Vagina (tissue), 2 donors: ENCODE measurements at places on chromosomes 6 and 20.

DNA sequence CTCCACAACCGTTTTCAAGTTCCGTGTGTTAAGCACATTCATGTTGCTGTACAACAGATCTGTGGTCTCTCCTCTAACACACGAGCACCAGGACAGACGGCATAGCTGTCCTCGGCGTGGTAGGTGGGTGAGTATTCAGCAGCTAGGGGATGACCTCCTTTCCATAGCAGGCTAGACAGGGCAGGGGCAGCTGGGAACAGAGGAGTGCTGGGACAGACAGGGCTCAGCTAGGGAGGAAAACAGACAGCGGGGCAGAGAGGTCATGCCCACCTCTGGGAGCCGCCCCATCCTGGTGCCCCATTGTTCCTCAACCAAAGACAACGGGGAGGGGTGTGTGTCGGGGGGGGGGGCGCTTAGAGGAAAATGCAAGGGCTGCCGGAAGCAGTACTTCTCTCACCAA, 271.5 kb upstream of the FOXQ1 start:
- no peak for DNase-seq

DNA sequence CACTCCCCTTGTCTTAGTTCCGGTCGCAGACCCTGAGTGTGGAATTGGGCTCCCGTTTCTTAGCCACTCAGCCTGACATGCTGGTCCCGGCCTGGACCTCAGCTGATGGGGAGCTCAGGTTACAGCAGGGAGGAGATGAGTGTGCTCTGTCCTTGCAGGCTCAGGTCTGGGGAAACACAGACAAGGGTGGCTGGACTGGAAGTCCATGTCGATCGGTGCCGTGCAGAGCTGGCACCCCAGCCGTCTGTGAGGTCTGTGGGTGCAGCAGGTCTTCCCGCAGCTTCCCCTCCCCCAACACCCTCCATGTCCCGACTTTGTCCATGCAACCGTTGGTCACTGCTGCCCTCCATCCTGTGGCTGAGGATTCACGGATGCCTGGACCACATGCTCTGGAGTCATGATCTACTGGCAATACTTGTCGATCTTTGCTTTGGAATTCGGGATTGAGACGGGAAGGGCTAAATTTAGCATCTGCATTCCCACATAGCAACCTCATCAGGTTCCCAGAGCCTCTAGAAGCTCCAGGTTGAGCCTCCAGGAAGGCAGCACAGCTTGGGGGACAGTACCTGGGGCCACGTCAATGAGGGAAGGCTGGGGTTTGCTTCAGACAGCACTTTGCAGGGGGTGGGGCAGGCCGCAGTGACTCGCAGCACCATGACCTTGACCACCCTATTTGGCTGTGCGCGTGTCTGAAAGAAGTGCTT, 118.8 kb downstream of the PSMB1 start:
- DNase-seq = peak; percentile 69

- no peak for DNase-seq
Measured at GRCh38 chr6:65221153-65221552, 485.9 kb downstream of the EYS start.

GRCh38 chr6:39561536-39562266, 163.5 kb downstream of the KIF6 start:
- no peak for DNase-seq

DNA sequence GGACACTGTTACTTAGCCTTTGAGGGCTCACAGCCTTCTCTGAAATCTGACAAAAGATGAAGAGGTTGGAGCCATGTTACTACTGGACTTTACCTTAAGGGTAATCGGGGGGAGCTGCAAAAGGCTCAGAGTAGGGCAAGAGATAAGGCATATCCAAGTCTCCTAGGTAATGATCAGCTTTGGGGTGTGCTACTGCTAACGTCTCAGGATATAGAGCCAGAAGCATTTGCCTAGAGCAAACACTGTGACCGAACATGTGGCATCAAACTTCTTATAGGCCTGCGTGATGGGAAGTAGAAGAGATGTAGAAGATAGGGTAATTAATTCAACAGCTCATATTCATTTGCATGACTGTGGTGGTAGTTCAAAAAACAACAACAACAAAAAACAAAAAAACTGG, 11.1 kb downstream of the UBE2V1 start:
- DNase-seq = no peak

DNA sequence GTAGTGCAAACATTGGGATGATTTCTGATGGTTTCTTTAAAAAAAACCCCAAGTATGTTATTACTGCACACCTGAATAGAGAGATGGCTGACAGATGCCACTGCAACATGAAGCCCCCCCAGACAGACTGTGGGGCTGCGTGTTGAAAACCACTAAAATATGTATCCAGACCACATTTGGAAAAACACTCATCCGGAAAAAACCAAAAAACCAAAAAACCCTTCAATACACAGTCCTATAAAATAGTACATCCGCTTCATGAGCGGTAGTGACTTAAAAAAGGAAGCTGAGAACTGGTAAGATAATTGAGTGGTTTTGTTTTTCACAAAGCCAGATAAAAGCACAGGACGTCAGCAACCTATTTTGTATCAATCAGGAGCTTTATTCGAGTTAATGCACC, 47.1 kb upstream of the EDN3 start:
- DNase-seq = no peak

DNA sequence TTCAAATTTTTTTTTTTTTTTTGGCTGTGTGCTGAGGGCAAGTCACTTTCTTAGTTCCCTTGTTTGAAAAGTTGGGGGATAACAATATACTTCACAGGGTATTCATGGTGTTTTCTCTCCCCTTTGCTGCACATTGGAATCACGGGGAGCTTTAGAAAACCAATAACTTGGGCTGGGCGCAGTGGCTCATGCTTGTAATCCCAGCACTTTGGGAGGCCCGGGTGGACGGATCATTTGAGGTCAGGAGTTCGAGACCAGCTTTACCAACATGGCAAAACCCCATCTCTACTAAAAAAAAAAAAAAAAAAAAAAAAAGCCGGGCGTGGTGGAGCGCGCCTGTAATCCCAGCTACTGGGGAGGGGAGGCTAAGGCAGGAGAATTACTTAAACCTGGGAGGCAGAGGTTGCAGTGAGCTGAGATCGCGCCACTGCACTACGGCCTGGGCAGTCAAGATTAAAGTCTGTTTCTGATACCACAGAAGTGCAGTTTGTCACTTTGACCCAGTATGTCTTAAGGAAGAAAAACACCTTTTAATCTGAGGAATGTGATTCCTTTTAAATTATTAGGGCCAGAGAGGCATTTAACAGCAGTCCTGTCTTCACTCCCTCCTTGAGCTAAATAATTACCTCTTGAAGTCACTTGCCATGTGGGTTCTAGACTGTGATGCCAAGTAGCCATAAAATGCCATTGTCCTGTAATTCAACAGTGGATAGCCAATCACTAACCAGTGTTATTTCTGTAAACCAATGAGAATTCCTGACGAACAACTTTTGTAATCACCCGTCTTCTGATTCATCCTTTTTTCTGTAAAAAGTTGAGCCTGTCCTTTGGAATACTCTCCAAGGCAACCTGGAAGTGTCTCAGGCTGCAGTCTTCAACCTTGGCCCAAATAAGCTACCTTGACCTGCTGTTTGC, 16.1 kb downstream of the SRSF3 start:
- no peak for DNase-seq
